ENCODE measurements at places on chromosomes 6 and 20.

- no peak for DNase-seq
Measured at GRCh38 chr6:80938131-80938530, 814.4 kb downstream of the TENT5A start.

GRCh38 chr6:153976921-153977693, 61.9 kb upstream of the OPRM1 start:
- DNase-seq, result peak; percentile 18

GRCh38 chr20:53853111-53853713, 217.2 kb downstream of the BCAS1 start:
- no peak for DNase-seq

- DNase-seq, result peak; percentile 53
Measured at GRCh38 chr6:5996714-5997419, 9.9 kb downstream of the NRN1 start.

- no peak for DNase-seq
Measured at GRCh38 chr20:21146215-21146614, 20.3 kb downstream of the KIZ start.

GRCh38 chr6:40681622-40682021, 94.5 kb upstream of the LRFN2 start:
- no peak for DNase-seq

DNA sequence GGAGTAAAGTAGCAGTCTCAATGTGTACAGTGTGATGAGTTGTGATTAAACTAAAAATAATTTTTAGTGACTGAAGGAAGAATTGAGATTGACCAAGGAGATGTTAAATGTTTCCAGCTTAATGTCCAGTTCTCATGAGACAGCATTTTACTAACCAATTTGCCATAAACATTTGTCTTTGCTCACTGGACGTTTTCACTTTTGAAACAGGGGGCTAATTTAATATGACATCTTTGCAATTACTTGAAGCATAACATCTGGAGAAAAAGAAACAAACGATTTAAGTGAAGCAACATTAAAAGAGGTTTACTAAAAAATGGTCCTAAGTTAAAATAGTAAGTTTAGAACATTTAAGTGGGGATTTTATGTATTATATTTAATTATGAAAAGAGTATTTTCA, 443.8 kb downstream of the BCKDHB start:
- no peak for DNase-seq

DNA sequence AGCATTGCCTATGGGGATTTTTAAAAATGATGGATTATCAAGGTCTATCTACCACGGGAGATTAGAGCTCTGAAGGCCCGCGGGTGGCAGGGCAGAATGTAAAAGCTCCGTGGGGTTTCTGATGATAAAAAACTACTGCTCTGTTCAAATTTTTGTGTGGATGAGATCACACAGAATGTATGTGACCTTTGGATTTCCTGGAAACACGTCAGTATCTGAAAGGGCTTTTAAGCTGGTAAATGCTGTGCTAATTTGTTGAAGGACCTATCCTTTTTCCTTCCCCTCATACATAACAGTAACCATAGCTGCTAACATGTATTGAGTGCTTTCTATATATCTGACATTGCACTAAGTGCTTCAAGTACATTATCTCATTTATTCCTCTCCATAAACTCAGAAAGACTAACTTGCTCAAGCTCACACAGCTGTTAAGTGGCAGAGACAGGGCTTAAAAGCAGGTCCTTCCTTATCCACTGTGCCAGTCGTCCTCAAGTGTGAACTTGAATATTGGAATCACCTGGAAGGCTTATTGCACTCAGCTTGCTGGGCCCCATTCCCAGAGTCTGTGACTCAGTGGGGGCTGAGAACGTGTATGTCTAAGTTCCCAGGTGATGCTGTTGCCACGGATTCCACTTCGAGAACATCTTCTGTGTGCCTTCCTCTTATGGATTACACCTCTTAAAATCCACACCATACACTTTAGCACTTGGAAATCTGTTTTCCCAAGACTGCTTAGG, 1.9 kb upstream of the TMEM242 start:
- DNase-seq, result no peak

DNA sequence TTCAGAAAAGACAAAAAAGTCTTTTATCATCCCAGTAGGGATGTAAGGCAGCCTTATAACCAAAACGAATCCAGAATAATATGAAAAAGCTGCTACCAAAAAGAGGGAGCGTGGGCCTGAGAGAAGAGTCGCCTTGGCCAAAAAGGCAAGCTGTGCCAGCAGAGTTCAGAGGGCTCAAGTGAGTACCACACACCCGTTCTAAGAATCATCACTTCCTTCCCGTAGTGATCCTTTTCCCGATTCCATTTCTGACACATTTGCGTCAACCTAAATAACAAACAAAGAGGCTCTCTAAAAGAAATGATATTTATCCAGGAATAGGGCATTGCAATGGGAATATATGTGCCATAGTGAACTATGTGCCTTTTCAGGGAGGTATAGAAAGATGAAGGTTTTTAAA, 3.8 kb upstream of the TMEM181 start:
- DNase-seq, result no peak

DNA sequence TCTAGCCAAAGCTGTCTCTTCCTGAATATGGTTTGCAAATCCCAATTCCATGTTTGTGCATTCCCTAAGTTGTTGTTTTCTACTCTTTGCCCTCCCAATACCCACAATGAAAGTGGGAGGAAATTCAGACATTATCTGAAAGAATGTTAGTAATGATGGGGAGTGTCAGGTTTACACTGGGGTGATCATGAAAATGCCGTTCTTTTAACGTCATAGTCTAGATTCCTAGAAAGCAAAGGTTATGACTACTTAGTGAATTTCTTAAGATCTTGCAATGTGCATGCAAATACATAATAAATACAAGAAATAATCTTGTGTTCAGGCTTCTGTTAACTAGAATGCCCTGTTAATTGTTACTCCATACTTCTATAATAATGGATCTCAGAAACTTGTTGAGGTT, 101.0 kb downstream of the LCA5 start:
- DNase-seq, result peak; percentile 48

DNA sequence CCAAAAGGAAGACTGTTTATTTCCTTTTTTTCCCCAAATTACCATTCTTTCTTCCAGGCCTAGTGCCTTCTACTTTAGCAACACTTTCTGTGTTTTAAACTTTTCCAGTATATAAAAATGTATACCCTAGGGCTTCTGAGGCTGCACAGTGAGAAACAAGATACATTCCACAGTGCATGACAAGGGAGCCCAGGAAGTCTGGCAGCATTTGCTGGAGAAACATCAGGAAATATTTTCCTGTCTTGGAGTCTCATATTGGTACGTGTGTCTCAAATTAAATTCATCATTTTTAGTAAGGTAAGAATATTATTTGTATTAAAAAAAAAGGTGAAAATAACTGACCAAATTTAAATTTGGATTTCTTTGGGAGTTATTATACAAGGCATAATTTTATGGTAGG, 662.6 kb downstream of the RFPL4B start:
- DNase-seq, result no peak

GRCh38 chr20:57716202-57716601, 6.4 kb upstream of the PMEPA1 start:
- peak; percentile 65 for DNase-seq

DNA sequence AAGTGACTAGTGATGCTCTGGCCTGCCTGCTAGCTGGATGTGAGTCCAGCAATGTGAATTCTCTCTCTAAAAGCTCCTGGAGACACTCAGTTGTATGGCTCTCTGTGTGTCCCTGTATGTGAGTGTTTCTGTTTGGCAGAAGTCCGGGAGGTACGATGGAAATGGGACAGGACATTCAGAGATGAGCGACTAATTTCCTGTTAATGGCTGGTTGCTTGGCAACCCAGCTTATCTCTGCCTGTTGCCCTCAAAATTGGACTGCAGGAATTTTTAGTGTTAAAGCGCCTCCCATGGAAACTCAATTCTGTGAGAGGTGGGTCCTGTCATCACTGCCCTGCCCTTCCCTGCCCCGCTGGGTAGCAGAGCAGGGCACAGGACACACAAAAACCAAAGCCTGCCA, 136.8 kb upstream of the LRFN2 start:
- DNase-seq, result no peak

DNA sequence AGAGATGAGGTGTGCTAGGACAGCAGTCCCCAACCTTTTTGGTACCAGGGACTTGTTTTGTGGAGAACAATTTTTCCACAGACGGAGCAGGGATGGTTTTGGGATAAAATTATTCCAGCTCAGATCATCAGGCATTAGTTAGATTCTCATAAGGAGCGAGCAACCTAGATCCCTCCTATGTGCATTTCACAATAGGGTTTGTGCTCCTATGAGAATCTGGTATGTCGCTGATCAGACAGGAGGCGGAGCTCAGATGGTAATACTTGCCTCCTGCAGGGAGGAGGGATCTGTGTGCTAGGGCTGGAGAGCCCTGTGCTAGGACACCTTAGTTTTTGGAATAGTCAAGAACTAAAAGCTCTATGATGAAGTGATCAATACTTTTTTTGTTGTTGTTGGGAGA, 2.5 kb downstream of the SMIM13 start:
- DNase-seq, result no peak

DNA sequence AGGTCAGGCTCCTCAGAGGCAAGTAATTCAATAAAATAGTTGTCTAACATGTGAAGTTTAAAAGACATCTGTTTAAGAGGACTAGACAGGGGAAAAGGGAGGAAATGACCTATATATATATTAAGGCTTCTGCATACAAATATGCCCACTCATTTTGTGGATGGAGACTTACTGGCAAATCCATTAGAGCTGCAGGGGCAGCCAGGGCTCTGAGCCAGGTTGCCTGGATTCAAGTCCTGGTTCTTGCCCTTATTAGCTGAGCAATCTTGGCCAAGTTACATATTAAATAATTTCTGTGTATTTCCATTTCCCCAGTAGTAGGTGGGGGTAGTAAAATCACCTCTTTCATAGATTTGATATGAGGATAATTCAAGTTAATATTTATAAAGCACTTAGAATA, 287.0 kb upstream of the RIMS1 start:
- DNase-seq, result no peak

All from myocyte (in vitro differentiated cells).